ENCODE measurements at places on chromosomes 16 and 17.

GRCh38 chr17:74433421-74434121 is 1.7 kb downstream of the GPRC5C start:
- no peak for DNase-seq

GRCh38 chr17:50043290-50044148 is 12.4 kb upstream of the ITGA3 start:
- DNase-seq, result no peak

DNA sequence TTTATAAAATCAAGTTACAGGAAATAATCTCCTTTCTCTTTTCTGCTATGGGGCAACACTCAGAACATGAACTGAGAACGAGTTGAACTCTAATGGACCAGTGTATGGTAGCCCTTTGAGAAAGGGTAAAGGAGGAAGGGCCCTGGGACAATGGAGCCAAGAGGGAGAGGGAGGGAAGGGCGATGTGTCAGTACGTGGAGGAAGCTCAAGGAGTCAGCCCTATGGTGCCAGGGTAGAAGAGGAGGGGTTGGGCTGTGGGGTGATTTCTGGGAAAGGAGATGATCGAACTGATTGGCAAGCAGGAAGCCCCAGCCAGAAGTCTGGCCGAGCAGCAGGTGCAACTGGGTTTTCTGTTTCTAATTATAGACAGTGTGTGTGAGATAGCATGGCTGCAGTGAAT is 4.3 kb upstream of the WIPI1 start:
- no peak for DNase-seq

- DNase-seq, result peak; percentile 80
These were observed 13.5 kb upstream of the TBX21 start for GRCh38 chr17:47719411-47720152.

DNA sequence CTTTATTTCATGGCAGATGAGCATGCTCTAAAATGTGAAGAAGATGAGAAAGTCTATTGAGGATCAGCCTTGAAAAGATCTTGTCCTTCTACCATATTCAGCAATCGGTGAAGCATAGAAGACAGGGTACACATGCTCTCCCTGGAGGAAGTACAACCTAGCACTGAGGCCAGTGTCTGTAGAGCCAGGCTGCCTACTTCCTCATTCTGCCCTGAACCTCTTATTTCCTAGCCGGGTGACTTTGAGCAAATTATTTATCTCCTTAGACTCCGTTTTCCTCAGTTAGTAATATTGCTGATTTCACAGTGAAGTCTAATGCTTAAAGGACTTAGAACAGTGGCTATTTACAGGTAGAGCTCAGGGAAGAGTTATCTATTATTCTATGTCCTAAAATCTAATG is 58.4 kb downstream of the TMEM100 start:
- DNase-seq, result no peak

DNA sequence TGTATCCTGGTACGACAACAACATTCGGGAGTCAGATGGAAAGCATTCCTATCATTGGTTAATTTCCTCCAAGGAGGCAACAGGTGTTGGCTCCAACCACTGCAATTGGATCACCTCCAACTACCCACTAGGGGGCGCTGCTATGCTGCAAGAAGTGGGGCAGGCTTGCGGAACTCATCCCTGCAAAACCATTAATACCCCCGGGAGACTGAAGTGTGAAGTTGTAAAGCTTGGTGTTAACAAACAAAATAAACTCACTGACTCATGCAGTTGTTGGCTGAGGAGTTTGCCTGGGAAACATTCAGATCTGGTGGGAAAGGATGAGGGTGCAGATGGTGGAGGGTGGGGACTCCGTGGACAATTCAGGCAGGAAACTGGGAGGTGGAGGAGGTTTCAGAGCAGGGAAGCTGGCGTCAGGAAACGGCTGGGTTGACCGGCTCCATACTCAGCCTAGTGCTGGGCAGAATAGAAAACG is 84.9 kb downstream of the HS3ST2 start:
- DNase-seq, result peak; percentile 39

All from stimulated activated CD4-positive, alpha-beta T cell treated with anti-CD3 and anti-CD28 coated beads, Interleukin-15, amount 100 ng/mL, for 48 hours (primary cell).